ENCODE measurements at places on chromosomes 2 and 18. TPM values are rescaled to one million over a fixed set of nuclear protein-coding genes. Genes with fewer than 3 reads are reported as not detected.

The PID1 gene
- 4.3 TPM for total RNA-seq

The CDH7 gene
- not detected for total RNA-seq

The CCDC121 gene
- 3.7 TPM for total RNA-seq

The RGPD3 gene
- 0.16 TPM for total RNA-seq

The ACTG2 gene
- 0.18 TPM for total RNA-seq

The ZEB2 gene
- total RNA-seq = 9.8 TPM

The LYG2 gene
- not detected for total RNA-seq

The KCNE4 gene
- total RNA-seq = 0.46 TPM

The SLC39A6 gene
- total RNA-seq = 54.0 TPM

The PPIG gene
- 43.8 TPM for total RNA-seq

The COL4A4 gene
- total RNA-seq = 1.9 TPM

The ATP8B1 gene
- 7.6 TPM for total RNA-seq

The PAX3 gene
- total RNA-seq = not detected

The PLGLB2 gene
- total RNA-seq = 0.11 TPM

The BOLL gene
- total RNA-seq = not detected

The STARD6 gene
- not detected for total RNA-seq

The IGFBP2 gene
- total RNA-seq = 69.4 TPM

The DSG4 gene
- not detected for total RNA-seq

The ASTL gene
- total RNA-seq = not detected

The MC2R gene
- not detected for total RNA-seq

The HOXD12 gene
- total RNA-seq = not detected

The CD8A gene
- total RNA-seq = 0.51 TPM

The AAMP gene
- total RNA-seq = 194 TPM

The ABCA12 gene
- 0.15 TPM for total RNA-seq

The MGAT4A gene
- total RNA-seq = 1.4 TPM

The ANO7 gene
- 2.1 TPM for total RNA-seq

The WDR12 gene
- 50.6 TPM for total RNA-seq

The HS1BP3 gene
- 44.3 TPM for total RNA-seq

The UNC50 gene
- 45.7 TPM for total RNA-seq

The SNORC gene
- 5.4 TPM for total RNA-seq

The FBXO41 gene
- total RNA-seq = 4.4 TPM

The SULT6B1 gene
- total RNA-seq = not detected

The GGCX gene
- 41.3 TPM for total RNA-seq

The UGT1A6 gene
- 1.5 TPM for total RNA-seq

The SCN9A gene
- total RNA-seq = 2.2 TPM

The MAP2 gene
- total RNA-seq = 1.2 TPM

The SPTBN1 gene
- 187 TPM for total RNA-seq

The KCNIP3 gene
- 2.3 TPM for total RNA-seq

The PTMA gene
- 1,847 TPM for total RNA-seq

The WBP1 gene
- 77.7 TPM for total RNA-seq

The COL6A3 gene
- total RNA-seq = 0.29 TPM

The CD8B2 gene
- not detected for total RNA-seq

The PAPOLG gene
- total RNA-seq = 10.0 TPM

The CXCR1 gene
- total RNA-seq = not detected

The IL37 gene
- not detected for total RNA-seq

The MOGAT1 gene
- not detected for total RNA-seq

The EGR4 gene
- 0.19 TPM for total RNA-seq

The FLACC1 gene
- total RNA-seq = 0.20 TPM

The SLC9A4 gene
- total RNA-seq = not detected

The CENPA gene
- total RNA-seq = 38.8 TPM

The MAPK4 gene
- 0.15 TPM for total RNA-seq

The TTN gene
- 0.01 TPM for total RNA-seq

The PCARE gene
- total RNA-seq = not detected

The IL1A gene
- 0.19 TPM for total RNA-seq

The LAMA1 gene
- 0.13 TPM for total RNA-seq
